Effector CD4-positive, alpha-beta T cell (primary cell): ENCODE measurements at places on chromosomes 1 and 21.

GRCh38 chr1:64150729-64151230 lies 52.6 kb upstream of the UBE2U start:
- DNase-seq: no peak

DNA sequence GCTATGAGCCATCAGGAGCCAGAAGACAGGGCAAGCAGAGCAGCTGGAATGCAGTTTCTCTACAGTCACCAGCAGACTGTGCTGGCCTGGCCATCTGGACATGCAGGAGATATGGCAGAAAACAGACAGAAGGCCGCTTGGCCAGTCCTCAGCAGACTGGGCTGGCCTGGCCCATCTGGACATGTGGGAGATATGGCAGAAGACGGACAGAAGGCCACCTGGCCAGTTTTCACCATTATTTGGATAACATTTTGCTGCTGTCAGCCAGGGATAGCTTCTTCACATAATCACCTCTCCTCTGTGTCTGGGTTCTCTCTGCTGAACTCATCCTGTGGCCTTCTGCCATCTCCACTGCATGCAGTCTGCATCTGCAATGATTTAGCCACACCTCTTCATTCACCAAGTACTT lies 25.0 kb upstream of the CACYBP start:
- no peak for DNase-seq

DNA sequence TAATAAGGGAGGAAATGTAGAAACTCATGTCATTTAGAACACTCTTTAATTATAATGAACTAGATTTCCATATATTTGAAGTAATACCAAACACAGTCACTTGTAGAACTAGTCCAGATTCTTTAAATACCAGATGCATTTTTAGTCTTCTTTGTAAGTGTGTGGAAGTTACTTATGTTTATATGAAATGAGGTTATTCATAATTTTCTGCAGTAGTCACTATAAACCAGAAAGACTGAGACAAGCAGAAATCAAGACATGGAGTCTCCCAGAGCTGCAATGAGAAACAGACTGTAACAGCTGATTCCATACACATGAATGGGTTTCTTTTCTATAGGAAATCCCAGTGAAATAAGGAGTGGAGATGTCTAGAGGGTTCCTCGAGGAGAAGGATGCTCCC lies 216.6 kb upstream of the ZP4 start:
- DNase-seq: no peak

- no peak for DNase-seq
These were observed 41.7 kb downstream of the ALPL start for GRCh38 chr1:21550866-21551475.

GRCh38 chr1:51794260-51794659 lies 84.3 kb downstream of the NRDC start:
- no peak for DNase-seq
